Cortex of kidney (tissue), 1 donor: ENCODE measurements at places on chromosomes 13 and 19.

- no peak for DNase-seq
These were observed 2.8 kb upstream of the IFI30 start for GRCh38 chr19:18170714-18171255.

GRCh38 chr13:45787346-45787745, 64.2 kb downstream of the SIAH3 start:
- no peak for DNase-seq

DNA sequence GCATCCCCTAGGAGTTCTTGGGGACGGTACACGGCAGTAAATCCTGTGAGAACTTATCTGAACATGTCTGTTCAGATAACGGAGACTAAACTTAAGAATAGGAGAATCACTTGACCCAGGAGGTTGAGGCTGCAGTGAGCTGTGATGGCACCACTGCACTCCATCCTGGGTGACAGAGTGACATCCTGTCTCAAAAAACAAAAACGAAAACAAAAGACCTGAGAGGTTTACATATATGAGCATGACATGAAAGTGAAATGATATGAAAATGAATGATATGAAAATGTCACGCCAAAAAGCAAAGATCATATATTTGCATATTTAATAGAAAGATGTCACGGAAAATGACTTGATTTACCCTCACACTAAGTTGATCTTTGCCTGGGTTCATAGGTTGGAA, 5.8 kb downstream of the ZNF175 start:
- no peak for DNase-seq

DNA sequence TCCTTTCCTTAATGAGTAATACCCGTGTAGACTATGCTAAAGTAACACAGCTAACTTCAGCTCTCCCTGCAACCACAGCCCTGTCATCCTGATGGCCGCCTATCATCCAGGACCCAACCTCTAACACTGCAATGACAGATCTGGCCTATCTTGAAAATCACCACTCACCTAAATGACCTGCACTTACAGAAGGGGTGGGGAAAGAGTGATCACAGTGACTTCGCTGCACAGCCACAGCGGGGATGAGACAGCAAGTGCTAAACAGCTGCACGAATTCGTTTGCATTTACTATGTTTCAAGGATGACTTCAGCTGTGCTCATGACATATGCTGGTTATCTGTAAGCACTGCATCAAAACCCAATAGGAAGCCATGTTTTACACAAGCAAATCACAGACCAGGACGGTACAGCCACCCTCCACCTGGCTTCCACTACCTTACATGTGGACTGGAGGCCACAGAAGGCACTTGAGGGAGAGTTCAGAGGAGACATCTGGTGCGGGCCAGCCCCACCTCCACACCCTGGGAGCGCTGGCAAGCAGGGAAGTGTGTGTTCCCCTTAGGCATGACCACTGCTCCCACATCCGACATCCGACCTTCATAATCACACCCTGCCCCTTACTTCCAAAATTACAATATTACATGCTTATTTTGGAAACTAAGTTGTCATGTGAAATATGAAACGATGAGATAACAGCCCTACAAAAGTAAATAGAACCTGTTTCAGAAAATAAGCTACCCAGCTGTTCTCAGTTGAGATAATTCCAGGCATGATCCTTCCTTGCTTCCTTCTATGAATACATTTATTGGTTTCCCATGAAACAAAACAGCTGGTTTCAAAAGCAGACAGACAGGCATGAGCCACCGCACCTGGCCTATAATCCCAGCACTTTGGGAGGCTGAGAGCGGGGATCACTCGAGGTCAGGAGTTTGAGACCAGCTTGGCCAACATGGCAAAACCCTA, 95.7 kb downstream of the STK24 start:
- no peak for DNase-seq

DNA sequence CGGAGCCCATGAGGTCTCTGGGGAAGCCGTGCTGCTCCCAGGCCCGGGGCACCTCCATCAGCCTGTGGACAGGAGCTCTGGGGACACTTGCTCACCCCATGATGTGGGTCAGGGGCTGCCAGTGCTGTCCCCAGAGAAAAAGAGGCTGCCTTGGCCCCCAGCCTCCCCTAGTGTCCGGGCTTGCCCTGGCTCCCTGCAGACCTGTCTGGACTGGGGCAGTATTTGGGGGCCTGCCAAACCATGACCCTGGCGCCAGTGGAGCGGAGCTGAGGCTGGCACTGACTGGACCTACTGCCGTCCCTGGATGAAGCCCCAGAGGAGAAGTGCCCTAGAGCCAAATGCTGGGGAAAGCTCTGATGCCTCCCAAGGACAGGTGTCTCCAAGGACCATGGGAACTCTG, 30.4 kb downstream of the ELAVL1 start:
- no peak for DNase-seq

DNA sequence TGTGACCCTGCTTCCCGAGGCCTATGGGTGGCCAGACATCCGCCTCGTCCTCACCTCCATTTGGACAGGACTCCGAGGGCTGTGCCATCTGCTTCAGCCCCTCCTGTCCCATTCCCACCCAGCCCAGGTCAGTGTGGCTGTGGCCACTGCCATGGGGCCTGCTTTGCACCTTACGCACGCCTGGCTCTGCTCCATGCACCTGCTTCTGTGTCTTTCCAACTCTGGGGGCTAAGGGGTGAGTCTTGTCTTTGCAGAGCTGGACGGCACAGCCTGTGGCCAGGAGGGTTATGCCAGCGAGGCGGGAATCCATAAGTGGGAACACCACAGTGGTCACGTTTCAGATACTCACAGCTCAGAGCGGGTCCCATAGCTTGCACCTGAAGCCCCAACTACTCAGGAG, 5.2 kb upstream of the ZNF554 start:
- no peak for DNase-seq

- no peak for DNase-seq
These were observed 28.5 kb downstream of the AP1M1 start for GRCh38 chr19:16226184-16226591.

- no peak for DNase-seq
These were observed 13.6 kb upstream of the STRN4 start for GRCh38 chr19:46759817-46760333.

DNA sequence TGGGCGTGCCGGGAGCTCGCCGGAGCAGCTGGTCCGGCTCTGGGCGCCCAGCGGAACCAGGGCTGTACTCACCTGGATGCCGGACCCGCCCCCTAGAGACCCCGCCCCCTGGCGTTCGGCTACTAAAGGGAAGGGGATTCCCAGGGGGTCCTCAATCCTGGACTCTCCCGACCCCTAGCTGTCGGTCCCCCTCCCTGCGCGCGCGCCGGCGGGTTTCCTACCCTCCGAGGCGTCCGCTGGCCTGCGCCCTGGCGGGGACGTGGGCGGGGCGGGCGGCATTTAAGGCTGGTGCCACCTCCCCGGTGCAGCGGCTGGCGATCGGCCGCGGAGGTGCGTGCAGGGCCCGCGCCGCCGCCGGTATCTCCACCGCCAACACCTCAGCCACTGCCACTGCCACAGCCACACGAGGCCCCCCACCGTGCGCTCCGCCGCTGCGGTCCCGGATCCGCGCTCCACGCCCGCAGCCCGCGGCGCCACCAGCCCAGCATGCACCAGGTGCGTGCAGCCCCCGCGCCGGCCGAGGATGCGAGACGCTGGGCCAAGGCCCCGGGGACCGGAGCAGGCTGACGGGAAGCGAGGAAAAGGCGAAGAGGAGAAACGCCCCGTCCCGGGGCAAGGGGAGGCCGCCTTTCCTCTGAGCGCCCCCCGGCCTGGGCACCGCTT, at the start of gene ATP12A:
TSS of gene ATP12A (plus strand) at position 151 of the 663 bp plus-strand sequence. CDS start at position 487, 336 bp downstream.
- no peak for DNase-seq

- DNase-seq = no peak
These were observed 58.9 kb downstream of the SPACA7 start for GRCh38 chr13:112434937-112435523.

DNA sequence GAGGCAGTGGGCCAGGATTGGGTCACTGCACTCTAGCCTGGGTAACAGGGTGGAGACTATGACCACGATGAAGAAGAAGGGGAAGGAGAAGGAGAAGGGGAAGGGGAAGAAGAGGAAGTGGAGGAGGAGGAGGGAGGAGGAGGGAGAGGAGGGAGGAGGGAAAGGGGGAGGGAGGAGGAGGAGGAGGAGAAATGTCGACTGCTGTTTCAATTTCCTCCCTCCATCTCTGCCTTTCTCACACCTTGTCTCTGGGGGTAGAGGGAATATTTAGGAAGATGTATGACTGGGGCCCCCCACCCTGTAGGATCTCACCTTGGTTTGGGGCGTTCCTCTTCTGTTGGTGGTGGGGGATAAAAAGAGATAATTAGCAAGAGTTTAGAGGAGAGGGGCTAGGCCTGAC, 3.8 kb downstream of the TNNT1 start:
- no peak for DNase-seq

- no peak for DNase-seq
These were observed 106.1 kb upstream of the DOCK9 start for GRCh38 chr13:99083981-99084380.

DNA sequence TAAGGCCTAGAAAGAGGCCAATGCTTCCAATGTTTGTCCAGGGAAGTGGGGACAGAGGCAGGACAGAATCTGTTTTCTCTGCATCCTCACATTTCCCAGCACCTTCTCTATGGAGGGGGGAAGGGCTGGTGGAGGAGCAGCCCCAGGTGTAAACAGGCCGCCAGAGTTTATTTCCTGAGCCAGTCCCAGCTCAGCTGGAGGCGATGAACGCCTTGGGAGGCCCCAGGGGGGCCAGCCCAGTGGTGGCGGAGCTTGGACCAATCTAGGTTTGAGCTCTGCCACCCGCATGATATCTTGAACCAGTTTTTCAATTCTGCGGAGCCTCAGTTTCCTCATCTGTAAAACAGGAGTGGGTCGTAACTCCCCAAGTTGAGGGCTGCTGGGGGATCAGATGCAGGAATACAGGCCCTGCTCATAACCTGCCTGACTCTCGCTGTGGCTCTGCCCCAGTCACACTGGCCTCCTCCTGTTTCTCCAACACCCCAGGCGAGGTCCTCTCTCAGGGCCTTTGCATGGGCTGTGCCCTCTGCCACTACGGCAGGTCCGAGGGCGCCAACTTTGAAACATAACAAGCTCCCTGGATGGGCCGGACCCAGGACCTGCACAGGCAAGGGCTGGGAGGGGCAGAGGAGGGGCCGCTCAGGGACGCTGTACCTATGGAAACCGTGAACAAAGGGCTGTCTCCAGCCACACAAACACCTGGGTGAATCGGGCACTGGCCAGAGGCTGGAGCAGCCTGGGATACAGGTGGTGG, 1.1 kb downstream of the TNFAIP8L1 start:
- no peak for DNase-seq

GRCh38 chr13:51666374-51666773, 82.1 kb downstream of the WDFY2 start:
- DNase-seq = no peak

- DNase-seq = no peak
These were observed 826.0 kb upstream of the PRR20A start for GRCh38 chr13:56314765-56315164.

- no peak for DNase-seq
These were observed 12.5 kb upstream of the CA11 start for GRCh38 chr19:48658483-48658882.
